Suppressor macrophage treated with lipopolysaccharide for 4 hours (primary cell): ENCODE measurements at places on chromosomes 1 and 21.

GRCh38 chr21:44907225-44907965, 13.3 kb downstream of the ITGB2 start:
- no peak for DNase-seq

DNA sequence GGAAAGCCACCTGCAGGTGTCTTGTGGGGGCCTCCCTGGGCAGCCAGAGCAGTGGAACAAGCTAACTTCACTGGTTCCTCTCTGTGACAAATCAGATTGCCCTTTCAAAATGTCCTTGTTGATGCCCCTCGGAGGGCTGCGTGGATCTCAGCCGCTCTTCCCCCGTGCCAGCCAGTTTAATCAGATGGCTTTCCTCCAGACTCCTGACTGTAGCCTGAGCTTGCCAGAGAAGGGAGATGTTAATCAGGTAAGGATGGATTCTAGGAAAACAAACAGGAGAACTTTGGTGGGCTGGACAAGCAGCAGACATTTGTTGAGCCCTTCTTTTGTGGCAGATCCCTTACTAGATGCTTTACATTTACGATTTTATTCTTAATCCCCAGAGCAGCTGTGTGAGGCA, 88.2 kb downstream of the DMRTA2 start:
- no peak for DNase-seq

- DNase-seq, result no peak
Measured at GRCh38 chr1:25195835-25196234, 36.5 kb downstream of the SYF2 start.

GRCh38 chr1:187648091-187648490, 819.3 kb downstream of the PLA2G4A start:
- no peak for DNase-seq

DNA sequence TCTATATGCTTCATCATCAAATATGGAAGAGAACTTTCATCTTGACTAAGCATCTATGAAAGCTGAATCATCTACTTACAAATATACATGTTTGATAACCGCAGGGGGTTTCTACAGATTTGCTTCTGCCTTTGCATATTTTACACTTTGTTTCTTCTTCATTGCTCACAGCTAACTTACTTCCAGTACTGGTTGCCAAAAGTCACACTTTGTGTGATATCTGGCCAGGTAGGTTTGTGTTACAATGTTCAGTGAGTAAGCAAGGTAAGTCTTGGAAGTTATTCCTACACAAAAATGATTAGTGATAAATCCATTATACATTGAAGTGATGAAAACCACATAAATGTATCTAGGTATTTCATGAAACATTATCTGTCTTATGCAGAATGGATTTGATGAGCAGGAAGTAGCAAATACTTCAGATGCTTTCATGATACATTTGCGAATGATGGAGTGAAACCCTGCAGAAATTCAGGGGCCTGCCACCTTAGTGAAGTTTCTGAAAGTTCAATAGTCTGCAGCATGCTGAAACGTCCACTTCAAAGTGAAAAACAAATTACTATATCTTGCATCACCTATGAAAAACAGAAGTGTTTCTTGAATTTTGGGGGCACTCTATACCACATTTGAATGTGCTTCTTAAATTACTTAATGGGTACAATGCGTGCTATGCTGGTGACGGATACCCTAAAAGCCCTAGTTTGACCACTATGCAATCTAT, 187.3 kb downstream of the ATP6V1G3 start:
- no peak for DNase-seq

DNA sequence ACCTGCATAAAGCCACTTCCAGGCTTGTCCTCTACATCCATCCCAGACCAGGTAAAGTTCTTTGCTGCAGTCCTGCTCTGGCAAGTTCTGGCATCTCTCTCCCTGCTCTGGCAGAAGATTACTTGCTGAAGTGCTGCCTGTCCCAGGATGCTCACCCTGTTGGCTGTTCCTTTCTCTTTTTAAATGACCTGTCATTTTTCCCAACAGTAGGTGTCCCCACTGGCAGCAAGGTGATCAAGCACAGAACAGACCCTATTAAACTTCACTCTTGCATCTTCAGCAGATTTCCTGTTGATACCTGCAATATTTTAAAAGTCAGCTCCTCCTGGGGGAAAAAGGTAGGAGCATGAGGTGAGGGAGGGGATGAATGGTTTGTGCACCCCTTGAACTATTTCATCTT, 332.6 kb downstream of the PBX1 start:
- no peak for DNase-seq

GRCh38 chr1:226519716-226520598, 28.6 kb upstream of the STUM start:
- no peak for DNase-seq

DNA sequence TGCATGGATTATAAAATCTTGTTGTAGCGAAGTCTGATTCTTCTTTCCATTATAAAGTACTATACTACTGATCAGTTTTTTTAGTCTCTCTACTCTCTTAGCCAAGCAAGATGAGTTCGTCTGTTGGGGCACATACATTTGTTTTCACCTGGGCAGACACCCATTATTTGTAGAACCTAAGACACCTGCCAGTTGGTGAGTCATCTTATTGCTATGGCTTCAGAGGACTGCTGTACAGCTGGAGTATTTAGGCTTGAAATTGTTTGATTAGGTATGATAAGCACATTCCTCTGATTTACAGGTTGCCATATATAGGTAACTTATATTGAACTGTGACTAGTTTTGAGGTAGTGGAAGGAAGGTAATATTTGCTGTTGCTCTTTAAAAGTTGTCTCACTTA, 17.2 kb downstream of the RBM15 start:
- DNase-seq, result no peak

GRCh38 chr1:89941110-89941766, 53.7 kb upstream of the ZNF326 start:
- DNase-seq, result peak; percentile 75

DNA sequence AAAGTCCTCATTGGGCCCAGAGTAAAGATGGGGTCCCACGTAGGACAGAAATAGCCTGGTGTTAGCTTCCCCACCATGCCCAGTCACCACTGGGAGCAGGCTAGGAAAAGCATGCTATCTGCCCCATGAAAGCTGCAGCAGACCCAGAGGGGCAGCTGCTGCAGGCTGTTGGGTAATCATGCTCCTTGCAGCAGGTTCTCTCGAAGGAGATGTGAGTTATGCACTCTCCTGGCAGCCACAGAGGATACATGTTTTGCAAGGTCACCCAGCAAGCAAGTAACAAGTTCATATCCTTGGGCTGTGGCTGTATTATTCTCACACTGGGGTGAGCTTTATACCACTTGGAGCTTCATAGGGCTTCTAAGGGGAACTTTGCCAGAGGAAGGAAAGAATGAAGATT, 9.1 kb upstream of the HEYL start:
- no peak for DNase-seq

DNA sequence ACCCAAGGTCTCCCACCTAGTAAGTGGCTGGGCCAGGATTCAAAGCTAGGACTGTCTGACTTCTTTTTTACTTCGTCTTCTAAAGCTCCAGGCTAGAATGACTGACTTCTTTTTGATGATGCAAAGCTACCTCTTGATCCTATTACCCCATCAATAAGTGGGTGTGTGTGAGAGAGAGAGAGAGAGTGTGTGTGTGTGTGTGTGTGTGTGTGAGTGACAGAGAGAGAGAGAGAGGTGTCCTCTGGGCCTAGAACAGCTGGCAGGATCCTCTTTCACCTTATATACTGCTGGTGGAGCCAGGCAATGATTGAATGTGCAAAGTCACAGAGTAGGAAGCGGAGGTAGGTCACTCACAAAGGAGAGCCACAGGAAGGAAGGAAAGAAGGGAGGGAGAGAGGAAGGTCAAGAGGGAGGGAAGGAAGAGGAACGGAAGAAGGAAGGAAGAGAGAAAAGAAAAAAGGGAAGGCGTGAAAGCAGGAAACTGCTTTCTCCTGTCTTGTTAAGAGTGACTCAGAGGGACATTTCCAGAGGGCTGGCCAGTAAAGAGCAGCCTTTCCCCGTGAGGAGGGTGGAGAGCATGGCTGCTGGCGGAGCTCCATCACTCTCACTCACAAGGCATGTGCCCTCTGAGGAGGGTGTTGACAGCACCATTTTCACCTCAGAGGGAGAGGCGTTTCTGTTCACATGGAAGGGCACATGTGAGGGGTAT, 68.9 kb downstream of the CDC7 start:
- DNase-seq, result peak; percentile 76
